H54 (cell line): ENCODE measurements at places on chromosomes 1 and 21.

GRCh38 chr1:24113641-24114033, 1.7 kb upstream of the MYOM3 start:
- no peak for DNase-seq

DNA sequence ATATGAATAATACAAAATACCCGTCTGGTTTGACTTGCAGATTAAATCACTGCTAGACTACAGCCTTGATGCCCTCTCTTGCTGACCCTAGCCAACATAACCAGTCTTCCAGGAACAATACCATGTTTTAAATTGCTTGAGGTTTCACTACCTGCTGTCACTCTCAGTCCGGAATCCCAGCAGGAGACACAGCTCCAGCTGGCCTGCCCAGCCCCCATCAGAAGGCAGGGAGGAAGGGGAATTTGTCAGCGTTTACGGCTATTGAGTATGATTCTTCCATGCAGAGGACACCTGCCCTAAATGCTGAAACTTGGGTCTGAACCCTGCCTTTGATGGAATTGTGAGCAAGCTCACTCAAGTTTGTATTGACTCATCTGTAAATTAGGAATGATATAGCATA, 33.0 kb downstream of the ZNF496 start:
- no peak for DNase-seq

GRCh38 chr1:224923726-224924125, 5.7 kb upstream of the DNAH14 start:
- no peak for DNase-seq

- no peak for DNase-seq
Measured at GRCh38 chr1:38670544-38671122, 188.9 kb downstream of the RRAGC start.

DNA sequence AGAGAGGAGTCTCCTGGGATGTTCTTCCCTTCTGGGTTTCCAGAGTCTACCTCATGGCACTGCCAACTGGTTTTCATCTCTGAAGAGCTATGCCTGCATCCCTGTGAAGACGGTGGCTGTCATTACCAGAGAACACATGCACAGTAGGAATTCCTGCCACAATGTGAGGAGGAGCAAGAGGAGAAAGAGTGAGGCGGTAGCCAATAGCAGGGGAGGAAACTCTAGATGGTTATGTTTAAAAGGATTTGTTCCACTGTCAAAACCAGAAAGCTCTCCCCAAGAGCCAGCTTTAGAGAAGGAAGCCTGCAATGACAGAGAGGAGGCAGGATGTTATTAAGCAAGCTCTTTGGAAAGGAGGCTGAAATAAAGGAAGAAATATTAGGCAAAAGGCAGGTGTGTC, 12.3 kb downstream of the LMX1A start:
- no peak for DNase-seq

- DNase-seq, result no peak
Measured at GRCh38 chr21:41207401-41208375, 39.7 kb downstream of the BACE2 start.

DNA sequence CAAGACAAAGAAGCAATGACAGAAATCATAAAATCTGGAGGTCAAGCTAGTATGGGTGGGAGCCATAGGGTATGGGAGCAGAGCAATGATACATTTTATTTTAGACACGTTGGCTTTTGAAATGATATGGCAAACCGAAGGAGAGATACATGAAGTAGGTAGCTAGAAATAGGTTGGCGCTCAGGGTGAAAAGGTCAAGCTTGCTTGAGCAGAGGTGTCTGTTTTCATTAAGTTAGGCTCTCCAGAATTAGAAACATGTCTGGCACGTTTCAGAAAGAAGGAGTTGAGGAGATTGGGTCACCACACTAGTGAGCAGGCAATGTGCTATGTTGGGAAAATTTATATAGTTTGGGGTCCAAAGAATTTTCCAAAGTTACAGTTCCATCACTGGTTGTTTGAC, 151.4 kb downstream of the AMY1C start:
- DNase-seq, result no peak

- DNase-seq, result no peak
Measured at GRCh38 chr1:6118415-6118814, 61.7 kb downstream of the CHD5 start.

- peak; percentile 5 for DNase-seq
Measured at GRCh38 chr1:193322211-193322610, 135.8 kb upstream of the B3GALT2 start.

DNA sequence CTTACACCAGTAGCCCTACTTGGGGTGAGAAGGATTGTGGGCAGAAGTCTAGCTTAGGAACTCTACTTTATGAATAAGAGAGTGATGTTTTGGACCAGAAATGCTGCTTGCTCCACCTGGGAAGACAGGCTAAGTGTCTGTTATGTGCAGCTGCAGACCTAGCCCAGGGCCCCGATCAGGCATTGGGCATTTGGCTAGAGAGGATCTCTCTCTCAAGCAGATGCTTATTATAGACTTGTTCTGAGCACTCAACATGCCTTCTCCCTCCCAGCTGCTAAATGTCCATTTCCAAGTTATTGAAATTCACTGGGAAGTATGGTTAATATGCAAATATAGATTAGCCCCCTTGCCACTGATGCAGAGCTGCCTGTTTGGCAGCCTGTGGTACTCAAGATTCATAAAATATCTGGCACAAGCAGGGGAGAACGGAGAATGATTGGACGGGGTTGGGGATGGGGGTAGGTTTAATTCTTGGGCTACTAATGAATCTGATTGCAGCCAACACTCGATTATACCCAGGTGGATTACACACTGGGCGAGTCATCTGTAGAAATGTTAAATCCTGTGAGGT, 115.9 kb downstream of the KCND3 start:
- DNase-seq, result no peak

DNA sequence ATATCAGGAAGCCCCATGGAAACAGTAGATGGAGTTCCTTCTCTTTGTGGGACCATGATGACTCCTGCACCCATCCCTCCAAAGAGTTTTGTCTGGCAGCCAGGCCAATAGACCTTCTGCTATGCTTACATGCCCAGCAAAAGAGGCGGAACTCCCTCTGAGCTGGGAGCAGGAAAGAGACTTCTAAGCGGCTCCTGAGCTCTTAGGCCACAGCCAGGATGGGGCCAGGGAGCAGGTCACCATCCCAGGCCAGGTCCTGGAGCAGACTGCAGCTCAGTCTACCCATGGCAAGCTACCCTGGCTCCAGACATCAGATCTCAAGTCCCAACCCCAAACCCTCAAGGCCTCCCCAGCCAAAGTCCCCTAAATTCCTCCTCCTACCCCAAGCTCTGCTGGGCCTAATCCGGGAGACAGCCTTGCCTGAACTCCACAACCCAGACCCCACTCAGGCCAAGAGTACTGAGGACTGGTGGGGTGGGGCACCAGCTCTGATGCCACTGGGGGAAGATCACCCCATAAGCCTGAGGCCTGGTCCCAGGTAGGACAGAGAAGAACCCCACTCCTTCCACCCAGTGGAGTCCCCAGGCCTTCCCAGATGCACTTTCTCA, 387.9 kb downstream of the MATN1 start:
- no peak for DNase-seq
